NT2/D1 (cell line): ENCODE measurements at places on chromosomes 1 and 21.

DNA sequence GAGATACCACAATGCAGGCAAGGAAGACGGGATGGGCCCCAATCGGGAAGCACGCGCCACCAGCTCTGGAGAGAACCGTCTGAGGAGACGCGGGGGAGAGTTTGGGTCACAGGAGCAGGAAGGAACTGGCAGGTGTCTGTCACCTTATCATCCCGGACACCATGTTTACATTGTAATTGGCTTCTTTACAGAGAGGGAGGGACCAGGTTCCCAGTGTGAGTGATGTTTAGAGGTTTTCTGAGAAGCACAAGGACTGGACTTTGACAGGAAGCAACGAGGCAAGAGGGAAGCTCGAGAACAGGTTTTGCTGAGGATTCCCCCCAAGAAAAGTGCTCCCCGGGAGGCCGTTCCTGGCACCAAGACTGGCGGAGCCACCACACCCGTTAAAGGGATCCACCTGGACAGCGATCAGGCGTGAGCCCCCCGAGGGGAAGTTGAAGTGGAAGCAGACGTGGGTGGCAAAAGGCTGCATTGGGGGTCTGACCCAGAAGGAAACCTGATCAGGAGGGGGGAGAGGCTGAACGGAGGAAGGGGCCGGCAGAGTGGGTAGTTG is 957 bp downstream of the EPS15 start:
- DNase-seq: peak; percentile 20

- no peak for DNase-seq
These were observed 32.8 kb upstream of the CHRM3 start for GRCh38 chr1:239353536-239353935.

- no peak for DNase-seq
These were observed 46.1 kb downstream of the PKN2 start for GRCh38 chr1:88730132-88730675.

DNA sequence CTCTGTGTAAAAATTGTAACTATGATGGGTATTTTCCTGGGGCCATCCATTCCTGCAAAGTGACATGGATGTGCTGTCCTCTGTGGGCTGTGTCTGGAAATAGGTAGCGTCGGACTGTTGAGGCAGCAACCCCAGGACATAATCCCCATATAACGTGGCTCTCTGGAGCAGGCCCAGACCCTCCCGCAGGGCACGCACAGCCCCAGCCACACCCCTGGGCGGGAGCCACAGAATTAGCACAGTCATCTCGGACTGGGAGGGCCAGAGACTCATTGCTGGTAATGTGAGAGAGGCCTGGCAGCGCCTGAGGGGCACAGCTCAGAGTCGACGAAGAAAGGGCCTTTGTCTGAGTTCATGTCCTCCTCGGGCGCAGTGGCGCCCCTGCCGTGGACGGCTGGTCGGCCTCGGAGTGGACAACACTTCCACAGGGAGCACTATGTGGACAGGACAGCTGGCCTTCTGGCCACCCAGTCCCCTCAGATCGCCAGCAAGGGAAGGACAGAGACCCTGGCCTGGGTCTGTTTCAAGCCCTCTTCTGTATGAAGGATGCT is 20.1 kb downstream of the SIM2 start:
- no peak for DNase-seq

- DNase-seq: no peak
These were observed at the start of gene CHI3L1 for GRCh38 chr1:203186446-203187303. Gene CHI3L1 (minus strand): TSS chr1:203186704. CDS start chr1:203186623, 81 bp downstream.

GRCh38 chr1:192516776-192517297 is 58.7 kb upstream of the RGS1 start:
- DNase-seq: no peak

GRCh38 chr21:43733529-43734071 is 14.7 kb downstream of the PDXK start:
- DNase-seq: no peak

GRCh38 chr1:52978045-52978444 is 51.0 kb downstream of the SCP2 start:
- no peak for DNase-seq

DNA sequence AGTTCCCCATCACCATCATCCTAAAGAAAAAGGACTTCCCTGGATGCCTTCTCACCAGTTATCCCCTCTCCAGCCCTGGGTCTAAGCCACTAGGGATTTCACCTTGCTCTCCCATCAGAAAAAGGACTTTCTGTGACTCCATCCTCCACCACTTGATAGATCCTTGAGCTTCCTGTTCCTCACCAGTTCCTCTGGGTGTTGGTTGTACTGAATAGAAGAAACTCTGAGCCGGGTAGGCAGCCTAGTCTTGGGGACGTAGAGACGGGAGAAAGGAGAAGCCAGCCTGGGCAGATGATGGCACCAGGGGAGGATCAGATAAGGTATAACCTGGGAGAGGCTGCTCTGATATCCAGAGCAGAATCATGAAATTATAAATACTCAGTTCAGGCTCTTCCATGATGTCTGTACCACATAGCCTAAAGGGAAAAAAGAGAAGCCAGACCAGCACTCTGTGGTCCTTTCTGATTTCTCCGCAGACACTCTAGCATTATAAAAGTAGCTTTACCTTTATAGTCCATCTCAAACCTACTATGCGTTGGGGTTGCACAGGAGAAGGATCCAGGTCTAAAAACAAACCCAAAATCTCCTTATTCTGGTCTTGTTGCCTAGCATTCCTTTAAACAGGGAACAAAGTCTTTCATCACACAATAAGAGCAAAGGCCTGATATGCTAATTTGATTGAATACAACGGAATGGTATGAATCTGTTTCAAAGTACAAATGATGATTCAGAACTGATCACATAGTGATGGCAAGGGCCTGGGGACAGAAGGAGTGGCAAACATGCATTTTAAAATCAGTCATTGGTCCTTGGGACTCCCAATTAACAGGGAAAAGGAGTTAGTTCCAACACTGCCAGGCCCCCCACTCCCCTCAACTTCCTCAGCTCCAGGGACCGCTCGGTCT is 1.2 kb upstream of the CD34 start:
- DNase-seq: no peak

DNA sequence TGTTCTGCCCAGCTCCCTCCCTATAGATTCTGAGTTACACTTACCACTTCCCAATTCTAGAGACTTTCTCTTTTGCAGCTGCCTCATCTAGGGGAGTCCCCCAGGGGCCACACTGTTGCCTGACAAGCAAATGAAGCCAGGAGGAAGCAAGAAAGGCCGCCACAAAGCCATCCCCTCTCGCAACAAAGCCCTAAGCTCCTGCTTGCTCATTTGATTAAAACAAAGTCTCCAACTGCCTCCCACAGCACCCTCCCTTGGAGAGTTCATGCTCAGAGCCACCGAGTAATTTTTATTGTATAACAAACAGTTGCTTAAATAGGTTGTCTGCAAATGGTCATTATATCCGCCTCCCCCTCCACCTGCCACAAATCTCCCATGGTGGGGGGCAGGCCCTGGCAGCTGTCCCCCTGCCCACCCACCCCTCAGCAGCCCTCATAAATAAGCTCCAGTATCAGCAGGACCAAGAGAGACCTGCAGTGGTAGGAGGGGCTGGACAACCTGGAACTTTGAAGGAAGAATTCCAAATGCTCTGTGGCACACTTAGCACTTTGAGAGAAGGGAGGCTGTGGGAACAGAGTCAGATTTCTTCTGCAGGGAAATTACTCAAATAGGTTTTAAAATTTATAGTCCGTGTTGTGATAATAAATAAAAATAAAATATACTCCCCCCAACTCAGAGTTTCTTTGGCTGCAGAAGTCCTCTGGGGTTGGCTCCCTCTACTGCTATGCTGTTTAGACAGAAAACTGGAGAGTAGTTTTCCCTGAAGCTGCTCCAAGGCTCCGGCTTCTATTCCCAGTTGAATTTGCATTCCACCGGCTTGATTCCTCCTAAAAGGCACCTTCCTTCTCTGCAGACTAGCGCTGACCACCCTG is 237.5 kb downstream of the TTLL7 start:
- DNase-seq: no peak

GRCh38 chr1:79052829-79053449 is 46.4 kb upstream of the ADGRL4 start:
- DNase-seq: no peak

GRCh38 chr1:229015806-229016205 is 255.1 kb upstream of the RAB4A start:
- no peak for DNase-seq

- DNase-seq: no peak
These were observed 5.9 kb upstream of the INPP5B start for GRCh38 chr1:37952738-37953137.

GRCh38 chr1:67135354-67135753 is 584 bp upstream of the C1orf141 start:
- DNase-seq: no peak

- DNase-seq: no peak
These were observed 372.2 kb downstream of the PTBP2 start for GRCh38 chr1:97093741-97094140.

DNA sequence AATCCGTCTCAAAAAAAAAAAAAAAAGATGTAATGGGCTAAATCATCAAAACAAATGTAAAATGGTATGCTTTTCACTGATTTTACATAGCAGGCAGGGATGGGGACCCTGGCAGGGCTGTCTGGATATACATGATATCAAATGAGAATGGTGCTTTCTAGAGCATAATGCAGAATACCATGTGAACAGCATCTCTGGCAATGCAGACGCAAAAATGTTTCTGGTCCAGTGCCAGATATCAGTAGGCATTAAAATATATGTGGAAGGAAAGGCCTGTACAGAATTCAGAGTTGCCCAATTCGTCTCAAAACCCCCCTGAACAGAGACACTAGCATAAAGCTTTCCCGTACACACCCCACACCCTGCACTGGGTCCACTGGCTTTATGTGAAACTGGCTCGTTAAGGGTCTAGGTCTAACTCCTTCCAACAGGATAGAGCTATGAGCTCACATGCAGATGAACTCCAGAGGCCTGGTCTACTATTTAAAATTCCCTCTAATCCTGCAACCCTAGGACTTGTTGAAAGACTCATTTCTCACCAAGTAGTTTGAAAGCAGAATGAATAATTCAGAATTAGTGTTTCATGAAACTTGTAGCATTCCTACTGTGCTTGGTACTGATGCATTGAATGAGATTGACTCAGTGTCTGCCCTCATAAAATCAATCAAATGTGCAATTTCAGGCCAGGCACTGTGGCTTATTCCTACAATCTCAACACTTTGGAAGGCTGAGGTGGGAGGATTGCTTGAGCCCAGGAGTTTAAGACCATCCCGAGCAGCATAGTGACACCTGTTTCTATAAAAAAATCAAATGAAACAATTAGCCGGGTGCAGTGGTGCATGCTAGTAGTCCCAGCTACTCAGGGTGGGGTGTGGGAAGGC is 2.6 kb upstream of the MYSM1 start:
- DNase-seq: no peak

GRCh38 chr21:41573902-41574690 is 66.1 kb upstream of the TMPRSS2 start:
- DNase-seq: no peak

- no peak for DNase-seq
These were observed 48.5 kb downstream of the CAPN2 start for GRCh38 chr1:223760833-223761232.

DNA sequence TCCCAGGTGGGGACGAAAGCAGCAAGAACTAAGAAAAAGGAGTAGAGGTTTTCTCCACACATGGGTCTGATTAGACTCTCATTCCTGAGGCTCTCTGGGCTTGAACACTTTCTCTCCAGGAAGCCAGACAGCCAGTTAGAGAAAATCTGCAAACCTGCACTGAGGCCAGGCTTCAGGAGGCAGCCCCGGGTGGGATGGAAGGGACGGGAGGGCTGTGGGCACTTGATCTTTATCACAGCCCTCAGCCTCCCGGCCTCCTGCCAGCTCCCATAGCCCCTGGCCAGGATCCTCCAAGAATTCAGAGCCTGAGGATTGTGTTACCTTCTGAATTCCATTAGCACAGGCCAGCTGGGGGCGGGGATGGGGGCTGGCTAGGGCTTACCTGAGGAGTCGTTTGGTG is 40.1 kb downstream of the SERTAD4 start:
- peak; percentile 50 for DNase-seq

DNA sequence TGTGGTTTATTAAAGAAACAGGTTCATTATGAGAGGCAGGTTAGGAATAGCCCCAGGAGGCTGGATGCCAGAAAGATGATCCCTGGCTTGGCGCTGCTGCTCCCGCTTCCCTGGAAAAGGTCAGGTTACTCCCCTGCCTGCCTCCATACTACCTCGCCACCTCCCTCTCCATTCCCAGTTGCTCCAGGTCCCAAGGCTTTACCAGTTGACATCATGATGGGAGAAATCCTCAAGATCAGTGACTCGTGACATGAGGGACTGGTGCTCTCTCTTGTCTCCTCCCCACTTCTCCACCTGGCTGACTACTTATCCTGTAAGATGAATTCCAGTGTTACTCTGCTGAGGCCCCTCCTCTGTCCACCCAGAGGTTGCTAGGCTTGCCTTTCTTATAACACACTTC is 19.7 kb downstream of the VASH2 start:
- DNase-seq: no peak

- no peak for DNase-seq
These were observed at the start of gene CLDN14 for GRCh38 chr21:36479415-36480402. Gene CLDN14 (minus strand): TSS chr21:36480122. CDS start chr21:36461695, 18,427 bp downstream.

- no peak for DNase-seq
These were observed 52.8 kb downstream of the FMO4 start for GRCh38 chr1:171366816-171367215.

GRCh38 chr21:46084709-46085108 is 13.2 kb upstream of the COL6A2 start:
- DNase-seq: no peak

DNA sequence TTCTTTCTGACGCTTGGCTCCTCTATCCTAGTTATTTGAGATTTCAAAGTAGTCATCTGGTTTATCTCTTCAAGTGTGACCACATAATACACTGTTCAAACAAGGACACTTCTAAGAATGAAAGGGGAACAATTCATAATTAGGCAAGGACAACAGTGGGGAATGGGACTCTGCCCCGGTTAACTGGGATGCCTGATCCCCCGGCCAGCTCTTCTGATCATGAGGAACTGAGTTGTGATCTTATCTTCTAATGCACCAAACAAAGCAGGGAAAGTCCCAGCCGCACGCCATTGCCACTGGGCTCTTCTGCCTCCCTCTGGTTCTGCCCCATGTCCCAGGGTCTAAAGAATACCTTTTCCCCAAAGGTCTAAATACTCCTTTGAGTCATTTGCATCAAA is 158.2 kb upstream of the IRF2BP2 start:
- DNase-seq: no peak

GRCh38 chr1:22888320-22889075 is 84.2 kb downstream of the LACTBL1 start:
- DNase-seq: no peak

DNA sequence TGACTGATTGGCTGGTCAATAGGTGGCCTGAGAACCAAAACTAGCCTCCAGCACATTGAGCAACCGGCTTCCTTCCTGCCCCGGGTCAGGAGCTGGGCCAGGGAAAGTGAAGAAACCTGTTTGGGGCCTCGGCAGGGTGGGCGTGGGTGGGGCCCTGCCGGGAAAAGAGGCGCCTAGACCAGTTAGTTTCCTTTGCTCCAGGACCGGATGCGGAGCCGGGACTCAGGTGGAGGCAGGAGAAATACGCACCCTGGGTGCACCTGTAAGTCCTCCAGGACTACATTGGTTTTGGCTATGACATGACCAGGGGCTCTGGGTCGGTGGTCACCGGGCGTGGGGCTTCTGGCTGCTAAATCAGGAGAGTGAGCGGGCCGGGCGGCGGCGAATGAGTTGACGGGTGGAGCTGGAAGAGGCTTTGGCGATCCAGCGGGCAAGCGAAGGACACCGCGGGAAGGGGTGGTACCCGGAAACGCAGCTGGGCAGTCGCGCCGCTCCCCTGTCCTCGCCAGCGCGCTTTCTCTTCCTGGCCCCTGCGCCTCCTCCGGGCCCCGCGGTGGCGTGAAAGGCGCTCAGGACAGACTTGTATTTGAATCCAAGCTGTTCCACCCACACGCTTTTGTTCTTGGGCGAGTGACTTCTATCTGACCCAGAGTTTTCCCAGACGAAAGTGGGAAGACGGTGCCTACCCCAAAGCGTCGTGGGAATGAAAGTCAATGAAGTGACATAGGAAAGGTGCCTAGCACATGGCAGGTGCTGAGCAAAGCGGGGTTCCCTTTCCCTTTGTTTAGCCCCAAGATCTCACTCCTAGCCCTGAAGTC is 30.6 kb upstream of the JUN start:
- DNase-seq: no peak
